Sigmoid colon (tissue), 7 donors: ENCODE measurements at places on chromosomes 3 and 15. TPM values are rescaled to one million over a fixed set of nuclear protein-coding genes. Genes with fewer than 3 reads are reported as not detected.

GRCh38 chr3:151265866-151266265 is 12.5 kb downstream of the P2RY14 start:
- no peaks in the 10 kb centered on the region for H3K27me3 ChIP-seq
- H3K4me1 ChIP-seq, result peaks cover 78% of the 10 kb centered on the region
- DNase-seq, result no peak
- peak overlapping the region; percentile 80 for H3K27ac ChIP-seq

- H3K27me3 ChIP-seq, result no peaks in the 10 kb centered on the region
- no peak for DNase-seq
- H3K4me1 ChIP-seq, result peaks cover 50% of the 10 kb centered on the region
- peak overlapping the region; percentile 28 for H3K27ac ChIP-seq
Measured at GRCh38 chr3:123072152-123072551, 5.3 kb downstream of the PDIA5 start.

DNA sequence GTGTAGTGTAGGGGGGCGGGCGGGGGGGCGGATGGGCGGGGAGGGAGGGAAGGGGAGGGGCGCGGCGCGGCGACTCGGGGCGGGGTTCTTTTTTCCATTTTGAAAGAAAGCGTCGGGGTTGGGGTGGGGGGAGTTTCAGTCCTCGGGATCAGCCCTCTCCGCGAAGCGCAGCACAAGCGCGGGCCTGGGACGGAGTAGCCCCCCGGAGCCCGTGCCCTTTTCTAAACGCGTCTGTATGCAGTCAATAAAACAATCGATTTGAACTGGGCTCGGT is 6.1 kb downstream of the ISLR2 start:
- peak overlapping the region; percentile 17 for H3K4me3 ChIP-seq
- H3K27ac ChIP-seq, result peak overlapping the region; percentile 51
- no peaks in the 10 kb centered on the region for H3K4me1 ChIP-seq
- no peak for DNase-seq
- peaks cover 71% of the 10 kb centered on the region for H3K27me3 ChIP-seq

DNA sequence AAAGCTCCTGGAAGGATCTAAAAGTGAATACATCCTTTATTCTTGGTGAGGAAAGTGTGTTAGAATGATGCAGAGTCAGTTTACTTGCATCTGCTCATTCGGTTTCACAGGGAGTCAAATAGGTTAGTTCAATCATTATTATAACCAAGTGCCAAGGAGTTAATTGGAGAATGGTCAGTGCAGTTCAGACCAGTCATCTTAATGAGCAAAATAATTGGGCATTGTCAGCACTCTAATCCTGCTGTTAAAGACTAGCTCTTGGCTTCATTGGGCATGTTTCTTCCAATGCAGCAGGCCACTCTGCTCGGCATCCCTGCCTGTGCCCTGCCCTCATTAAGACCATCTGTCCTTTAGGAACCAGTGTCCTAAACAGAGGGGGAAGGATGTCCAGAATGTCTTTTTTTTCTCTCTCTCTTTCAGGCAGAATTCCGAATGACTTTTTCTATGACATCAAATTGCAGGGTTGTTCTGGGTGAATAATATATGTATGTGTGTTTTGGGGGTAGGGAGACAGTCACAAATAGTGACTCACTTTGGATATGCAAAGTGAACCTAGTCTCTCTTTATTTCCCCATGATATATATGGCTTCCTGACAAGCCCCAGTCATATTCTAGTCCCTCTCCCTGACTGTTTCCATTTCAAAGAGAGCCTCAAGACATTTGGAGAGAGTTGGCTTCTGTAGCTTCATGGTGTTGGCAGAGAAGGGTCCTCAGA is 205.4 kb upstream of the TRIM42 start:
- H3K4me1 ChIP-seq, result no peaks in the 10 kb centered on the region
- H3K4me3 ChIP-seq, result no peak overlapping the region
- no peak for DNase-seq
- no peaks in the 10 kb centered on the region for H3K36me3 ChIP-seq
- H3K27me3 ChIP-seq, result no peaks in the 10 kb centered on the region

DNA sequence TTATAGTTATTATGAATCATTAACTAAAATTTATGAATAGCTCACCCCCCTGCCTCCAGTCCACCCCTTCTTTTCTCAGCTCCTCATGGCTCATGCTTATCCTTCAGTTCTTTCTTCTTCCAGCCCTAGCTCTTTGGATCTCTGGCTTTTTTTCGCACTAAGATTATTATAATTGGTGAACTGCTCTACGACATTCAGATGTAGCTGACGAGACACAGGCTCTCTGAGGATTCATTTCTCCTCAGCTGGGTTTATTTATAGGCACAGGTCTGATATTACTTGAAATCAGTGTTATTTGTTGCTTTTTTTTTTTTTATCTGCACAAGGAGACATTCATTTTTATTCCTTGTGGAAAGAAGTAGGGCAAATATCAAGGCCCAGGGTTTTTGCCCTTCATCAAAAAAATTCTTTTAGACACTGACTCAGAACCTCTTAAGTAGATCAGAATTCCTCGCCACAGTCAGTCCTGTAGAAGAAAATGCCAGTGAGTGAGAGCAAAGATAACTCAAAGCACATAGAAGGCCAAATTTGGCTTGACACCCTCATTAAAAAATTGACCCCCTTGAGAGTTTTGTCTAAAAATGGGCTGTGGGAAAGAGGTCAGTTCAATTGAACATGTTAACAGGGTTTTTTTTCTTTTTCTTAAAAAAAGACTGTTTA is 106.6 kb downstream of the MYH15 start:
- no peak overlapping the region for H3K27ac ChIP-seq
- no peaks in the 10 kb centered on the region for H3K36me3 ChIP-seq
- H3K27me3 ChIP-seq, result no peaks in the 10 kb centered on the region
- no peak for DNase-seq

DNA sequence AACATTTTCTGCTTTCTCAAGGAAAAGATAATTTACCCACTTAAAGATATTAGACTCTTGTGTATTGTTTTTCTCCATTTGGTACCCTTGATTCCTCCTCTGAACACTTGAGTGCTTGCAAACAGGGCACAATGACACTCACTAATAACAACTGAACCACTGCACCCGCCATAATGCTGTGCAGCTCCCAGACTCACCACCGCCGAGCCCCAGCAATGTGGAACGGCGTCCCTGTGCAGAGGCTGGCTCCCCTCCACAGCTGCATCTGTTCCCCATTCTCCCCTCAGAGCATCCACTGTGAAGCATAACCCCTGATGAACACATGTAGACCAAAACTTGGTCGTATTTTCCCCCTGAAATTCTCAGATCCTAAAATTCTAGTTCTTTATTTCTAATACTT is 276.2 kb upstream of the PLSCR5 start:
- no peak overlapping the region for H3K27ac ChIP-seq
- H3K4me1 ChIP-seq, result no peaks in the 10 kb centered on the region
- no peaks in the 10 kb centered on the region for H3K36me3 ChIP-seq
- no peak overlapping the region for H3K4me3 ChIP-seq
- no peak for DNase-seq
- H3K27me3 ChIP-seq, result no peaks in the 10 kb centered on the region

- no peak overlapping the region for H3K4me3 ChIP-seq
- H3K27ac ChIP-seq, result no peak overlapping the region
- DNase-seq, result no peak
- H3K36me3 ChIP-seq, result no peaks in the 10 kb centered on the region
Measured at GRCh38 chr15:92553317-92553716, 102.3 kb downstream of the FAM174B start.

DNA sequence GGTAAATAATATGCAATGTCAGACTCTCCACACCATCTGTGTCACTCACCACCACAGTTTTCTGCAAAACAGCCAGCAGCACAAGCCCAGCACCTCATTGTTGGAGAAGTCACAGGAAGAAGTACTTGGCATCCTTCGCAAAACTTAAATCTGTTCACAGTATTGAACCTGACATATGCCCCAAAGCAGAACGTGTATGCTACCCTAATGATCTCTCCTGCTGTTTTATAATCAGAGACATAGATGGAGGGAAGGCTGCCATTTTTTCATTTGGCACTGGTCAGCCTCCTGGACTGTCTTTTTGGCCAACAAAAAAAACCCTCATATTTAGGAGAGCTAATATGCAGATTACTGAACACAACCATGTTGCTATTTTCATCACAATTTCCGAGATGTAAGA is 1272.9 kb downstream of the ROBO1 start:
- H3K4me1 ChIP-seq, result no peaks in the 10 kb centered on the region
- H3K27ac ChIP-seq, result no peak overlapping the region
- no peaks in the 10 kb centered on the region for H3K27me3 ChIP-seq
- H3K4me3 ChIP-seq, result no peak overlapping the region

DNA sequence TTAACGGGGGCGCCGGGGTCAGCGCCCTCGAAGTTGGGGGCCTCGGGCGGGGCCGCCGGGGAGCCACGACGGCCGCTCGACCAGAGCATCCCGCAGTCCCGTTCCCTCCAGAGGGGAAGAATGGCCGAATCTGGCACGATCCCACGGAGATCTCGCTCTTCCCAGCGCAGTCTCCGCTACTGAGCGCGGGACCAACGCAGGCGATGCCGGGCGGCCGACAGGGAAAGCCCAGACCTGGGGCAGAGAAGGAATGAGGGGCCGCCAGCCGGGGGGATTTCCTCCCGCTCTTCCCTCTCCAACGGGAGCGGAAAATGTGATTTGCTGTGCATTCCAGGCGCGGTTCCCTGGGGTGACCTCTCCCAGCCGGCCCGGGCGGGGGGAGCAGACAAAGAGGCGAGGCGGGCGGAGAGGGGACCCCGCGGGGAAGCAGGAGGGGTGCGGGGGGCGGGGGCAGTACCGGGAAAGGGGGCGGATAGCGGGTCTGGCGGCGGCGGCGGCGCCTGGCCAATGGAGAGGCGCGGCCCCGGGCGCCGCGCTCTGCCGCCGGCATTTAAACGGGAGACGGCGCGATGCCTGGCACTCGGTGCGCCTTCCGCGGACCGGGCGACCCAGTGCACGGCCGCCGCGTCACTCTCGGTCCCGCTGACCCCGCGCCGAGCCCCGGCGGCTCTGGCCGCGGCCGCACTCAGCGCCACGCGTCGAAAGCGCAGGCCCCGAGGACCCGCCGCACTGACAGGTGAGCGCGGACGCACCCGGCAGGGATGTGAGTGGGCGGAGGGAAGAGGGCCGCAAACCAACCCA is at the start of gene GREM1:
Gene GREM1 (plus strand): TSS at position 579 of the 801 bp plus-strand sequence. CDS start 12,687 bp downstream, outside the sequence.
- peak within 1 kb of the TSS; percentile 51 for H3K27ac ChIP-seq
- peak; percentile 71 for DNase-seq
- peaks cover 23% of the 10 kb centered on the region for H3K4me1 ChIP-seq
- peaks cover 45% of the 10 kb centered on the region for H3K27me3 ChIP-seq

DNA sequence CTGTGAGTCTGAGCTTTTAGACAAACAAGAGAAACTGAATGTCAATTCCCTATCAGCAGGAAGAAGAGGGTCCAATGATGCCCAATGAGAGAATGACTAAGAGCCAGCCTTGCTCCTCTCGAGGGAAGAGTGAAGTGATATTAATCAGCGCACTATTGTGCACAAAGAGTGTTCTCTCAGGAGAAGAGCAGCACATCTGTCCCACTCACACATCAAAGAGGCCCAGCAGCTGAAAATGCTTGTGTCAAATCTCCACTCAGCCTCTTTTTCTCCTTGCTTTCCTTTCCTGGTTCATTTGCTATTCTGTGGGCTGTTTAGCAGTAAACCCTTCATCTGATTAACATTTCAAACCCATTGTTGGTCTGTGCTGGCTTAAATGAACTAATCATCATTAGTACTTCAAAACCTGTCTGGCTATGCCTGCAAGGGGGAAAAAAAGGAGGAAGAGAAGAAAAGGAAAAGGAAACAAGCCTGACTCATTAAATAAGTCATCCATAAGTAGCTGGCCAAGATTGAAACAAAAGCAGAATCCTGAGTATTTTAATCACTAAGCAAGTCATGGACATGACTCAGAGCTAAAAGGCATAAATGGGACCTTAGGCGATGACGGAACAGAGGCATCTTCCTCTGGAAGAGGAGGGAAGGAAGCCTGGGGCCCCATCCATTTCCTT is 912.7 kb downstream of the TUSC7 start:
- no peak for DNase-seq
- no peak overlapping the region for H3K4me3 ChIP-seq
- no peaks in the 10 kb centered on the region for H3K27me3 ChIP-seq
- peaks cover 7% of the 10 kb centered on the region for H3K4me1 ChIP-seq

Gene SH2D7
- polyA plus RNA-seq, result 0.69 TPM
